ENCODE measurements at places on chromosomes 1 and 21.
A peak's percentile ranks its signal among the peaks of the same experiment; 100 is the strongest.

DNA sequence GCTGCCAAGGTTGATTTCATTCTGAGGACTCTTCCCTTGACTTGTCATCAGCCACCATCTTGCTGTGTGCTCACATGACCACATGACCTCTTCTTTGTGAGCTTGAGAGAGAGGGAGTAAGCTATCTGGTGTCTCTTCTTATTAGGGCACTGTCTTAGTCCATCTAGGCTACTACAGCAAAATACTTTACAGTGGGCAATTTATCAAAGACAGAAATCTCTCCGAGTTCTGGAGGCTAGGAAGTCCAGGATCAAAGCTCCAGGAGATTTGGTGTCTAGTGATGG, 11.9 kb upstream of the RPS6KA1 start:
- no peak for DNase-seq

GRCh38 chr1:6612641-6613360, 730 bp upstream of the PHF13 start:
- DNase-seq, result no peak

- no peak for DNase-seq
These were observed 11.6 kb upstream of the PTPN7 start for GRCh38 chr1:202172015-202172355.

- no peak for DNase-seq
These were observed 1.4 kb downstream of the LDLRAD1 start for GRCh38 chr1:54016343-54017282.

DNA sequence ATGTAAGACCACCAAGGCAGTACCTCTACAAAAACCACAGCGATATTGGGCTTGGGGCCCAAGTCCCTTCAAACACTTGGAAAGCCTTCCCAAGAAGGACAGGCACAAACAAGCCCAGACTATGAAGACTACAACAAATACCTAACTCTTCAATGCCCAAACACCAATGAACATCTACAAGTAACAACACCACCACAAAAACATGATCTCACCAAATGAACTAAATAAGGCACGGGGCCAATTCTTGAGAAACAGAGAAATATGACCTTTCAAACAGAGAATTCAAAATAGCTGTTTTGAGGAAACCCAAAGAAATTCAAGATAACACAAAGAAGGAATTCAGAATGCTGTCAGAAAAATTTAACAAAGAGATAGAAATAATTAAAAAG, 86.8 kb downstream of the COL24A1 start:
- no peak for DNase-seq

DNA sequence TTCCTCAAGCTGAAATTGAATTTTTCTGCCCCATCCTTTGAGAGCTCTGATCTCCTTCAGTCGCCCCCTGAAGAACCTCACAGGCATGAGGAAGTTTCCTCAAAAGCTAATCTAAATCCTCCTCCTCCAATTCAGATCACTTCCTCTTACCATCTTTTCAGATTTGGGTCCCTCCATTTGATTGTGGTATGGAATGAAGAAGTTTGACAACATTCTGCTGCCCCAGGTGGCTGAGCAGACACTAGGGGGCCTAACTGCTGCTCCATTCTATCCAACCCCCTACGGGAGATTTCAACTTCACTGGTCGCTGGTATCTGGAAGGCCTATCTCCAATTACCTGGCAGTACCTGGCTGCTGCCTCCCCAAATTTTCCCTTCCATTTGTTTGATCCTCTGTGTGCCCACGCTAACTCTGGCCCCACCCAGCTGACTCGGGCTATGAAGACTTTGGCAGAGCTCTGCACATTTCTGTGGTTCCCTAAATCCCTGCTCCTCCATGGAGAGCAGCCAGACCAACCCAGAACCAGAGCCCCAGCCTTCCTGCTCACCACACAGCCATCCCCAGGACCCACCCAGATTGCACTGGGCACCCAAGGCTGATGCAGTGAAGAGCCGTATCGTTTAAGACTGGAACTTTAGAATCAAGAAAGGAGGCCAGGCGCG, 7.8 kb downstream of the IRF6 start:
- DNase-seq, result no peak

GRCh38 chr21:42653231-42654061, at the start of gene PDE9A:
Gene PDE9A, plus strand, starts transcription at chr21:42653621. Its CDS starts 194 bp downstream, at chr21:42653815.
- DNase-seq, result peak; percentile 43

- DNase-seq, result no peak
These were observed 218.5 kb downstream of the PTPRU start for GRCh38 chr1:29454616-29455380.

- no peak for DNase-seq
These were observed 5.2 kb downstream of the PPFIA4 start for GRCh38 chr1:203031467-203031866.

DNA sequence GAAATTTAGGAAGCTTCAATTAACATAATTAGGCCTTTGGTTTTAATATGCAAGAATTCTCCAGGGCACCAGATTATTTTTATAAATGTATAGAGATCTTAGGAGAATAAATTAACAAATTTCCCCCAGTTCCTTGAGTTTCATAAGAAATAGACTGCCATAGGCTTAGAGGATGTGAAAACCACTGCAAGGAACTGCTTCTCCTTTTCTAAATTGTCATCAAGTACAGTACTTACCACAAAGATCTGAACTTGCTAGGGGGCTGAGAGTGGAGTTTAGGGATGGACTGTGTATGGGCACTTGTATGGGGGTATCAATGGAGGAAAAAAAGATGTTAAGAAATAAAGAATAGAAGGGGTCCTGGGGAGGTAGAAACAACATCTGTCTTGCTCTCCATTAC, 31.1 kb downstream of the LHX8 start:
- no peak for DNase-seq

- DNase-seq, result no peak
These were observed 492 bp downstream of the HLX start for GRCh38 chr1:220879509-220880361.

- no peak for DNase-seq
These were observed 34.1 kb downstream of the KIAA1614 start for GRCh38 chr1:180946541-180947498.

- DNase-seq, result no peak
These were observed 9.5 kb upstream of the RNF186 start for GRCh38 chr1:19824541-19824940.

DNA sequence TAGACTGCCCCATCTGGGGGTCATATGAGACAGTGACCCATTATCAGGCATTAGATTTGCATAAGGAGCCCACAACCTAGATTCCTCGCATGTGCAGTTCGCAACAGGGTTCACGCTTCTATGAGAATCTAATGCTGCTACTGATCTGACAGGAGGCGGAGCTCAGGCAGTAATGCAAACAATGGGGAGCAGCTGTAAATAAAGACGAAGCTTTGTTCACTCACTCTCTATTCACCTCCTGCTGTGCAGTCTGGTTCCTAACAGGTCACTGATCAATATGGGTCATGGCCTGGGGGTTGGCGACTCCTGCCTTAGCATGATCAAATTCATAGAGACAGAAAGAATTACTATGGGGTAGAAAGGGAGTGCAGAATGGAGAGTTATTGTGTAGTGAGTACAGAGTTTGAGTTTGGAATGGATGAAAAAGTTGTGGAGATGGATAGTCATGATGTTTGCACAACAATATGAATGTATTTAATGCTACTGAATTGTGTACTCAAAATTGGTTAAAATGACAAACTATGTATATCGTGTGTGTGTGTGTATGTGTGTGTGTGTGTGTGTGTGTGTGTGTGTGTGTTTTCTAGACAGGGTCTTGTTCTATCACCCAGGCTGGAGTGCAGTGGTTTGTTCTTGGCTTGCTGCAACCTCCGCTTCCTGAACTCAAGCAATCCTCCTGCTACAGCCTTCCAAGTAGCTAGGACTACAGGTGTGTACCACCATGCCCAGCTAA, 42.2 kb downstream of the BTF3L4 start:
- no peak for DNase-seq

DNA sequence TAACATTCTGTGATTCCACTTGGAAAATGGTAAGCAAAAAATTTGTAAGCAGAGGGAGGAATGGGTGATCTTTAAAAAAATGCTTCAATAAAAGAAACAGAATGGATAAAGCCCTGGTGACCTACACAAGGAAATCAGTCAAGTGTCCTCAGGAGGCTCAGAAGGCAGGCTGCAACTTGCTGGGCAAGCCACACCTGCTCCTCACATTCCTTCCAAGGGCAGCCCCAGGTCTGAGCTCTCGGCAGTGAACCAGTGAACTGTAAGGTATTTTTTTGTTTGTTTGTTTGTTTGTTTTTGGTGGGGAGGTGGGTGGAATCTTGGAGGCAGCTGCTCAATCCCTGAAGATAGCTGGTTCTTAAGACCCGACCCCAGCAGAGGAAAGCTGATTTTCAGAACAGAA, 4.4 kb downstream of the TACSTD2 start:
- no peak for DNase-seq

GRCh38 chr1:27539901-27540861, 50.2 kb upstream of the WASF2 start:
- DNase-seq, result no peak

- DNase-seq, result no peak
These were observed 56.2 kb upstream of the RASAL2 start for GRCh38 chr1:178037510-178038253.

GRCh38 chr1:173555651-173556305, 47.1 kb downstream of the SLC9C2 start:
- no peak for DNase-seq

- no peak for DNase-seq
These were observed 126.0 kb downstream of the NR5A2 start for GRCh38 chr1:200153277-200154055.

- DNase-seq, result no peak
These were observed 21.2 kb upstream of the EYA3 start for GRCh38 chr1:28109639-28110038.

DNA sequence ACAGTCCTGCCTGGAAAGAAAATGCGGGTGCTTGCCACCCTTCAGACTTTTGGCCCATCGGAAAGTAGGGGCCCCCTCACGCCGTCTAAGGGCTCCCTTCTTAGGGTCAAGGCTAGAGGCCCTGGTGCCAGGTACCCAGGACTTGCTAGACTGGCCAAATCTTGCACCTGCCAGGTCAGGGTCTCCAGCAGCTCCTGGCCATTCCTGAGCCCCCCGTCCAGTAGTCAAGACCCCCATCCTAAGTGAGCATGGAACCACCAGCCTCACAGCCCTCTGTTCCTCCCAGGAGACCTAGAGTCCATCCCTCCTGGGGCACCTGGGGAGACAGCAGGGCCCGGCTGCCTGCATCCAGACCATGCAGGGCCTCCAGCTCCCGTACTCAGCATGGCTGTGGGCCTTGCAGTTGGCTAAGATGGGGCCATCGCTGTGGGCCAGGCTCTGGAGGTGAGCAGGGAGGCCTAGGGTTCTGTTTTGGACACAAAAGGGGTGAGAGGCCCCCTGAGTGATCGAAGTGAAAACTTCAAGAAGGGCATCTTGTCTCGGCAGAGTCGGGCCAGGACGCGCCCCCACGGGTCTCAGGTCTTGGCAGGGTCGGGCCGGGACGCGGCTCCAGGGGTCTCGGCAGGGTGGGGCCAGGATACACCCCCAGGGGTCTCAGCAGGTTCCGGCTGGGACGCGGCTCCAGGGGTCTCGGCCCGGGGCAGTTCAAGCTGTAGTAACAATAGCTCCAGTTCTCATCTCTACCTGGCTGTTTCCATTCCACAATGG, 5.9 kb downstream of the FNDC10 start:
- no peak for DNase-seq

GRCh38 chr1:58584082-58584895, 7.2 kb upstream of the TACSTD2 start:
- no peak for DNase-seq

DNA sequence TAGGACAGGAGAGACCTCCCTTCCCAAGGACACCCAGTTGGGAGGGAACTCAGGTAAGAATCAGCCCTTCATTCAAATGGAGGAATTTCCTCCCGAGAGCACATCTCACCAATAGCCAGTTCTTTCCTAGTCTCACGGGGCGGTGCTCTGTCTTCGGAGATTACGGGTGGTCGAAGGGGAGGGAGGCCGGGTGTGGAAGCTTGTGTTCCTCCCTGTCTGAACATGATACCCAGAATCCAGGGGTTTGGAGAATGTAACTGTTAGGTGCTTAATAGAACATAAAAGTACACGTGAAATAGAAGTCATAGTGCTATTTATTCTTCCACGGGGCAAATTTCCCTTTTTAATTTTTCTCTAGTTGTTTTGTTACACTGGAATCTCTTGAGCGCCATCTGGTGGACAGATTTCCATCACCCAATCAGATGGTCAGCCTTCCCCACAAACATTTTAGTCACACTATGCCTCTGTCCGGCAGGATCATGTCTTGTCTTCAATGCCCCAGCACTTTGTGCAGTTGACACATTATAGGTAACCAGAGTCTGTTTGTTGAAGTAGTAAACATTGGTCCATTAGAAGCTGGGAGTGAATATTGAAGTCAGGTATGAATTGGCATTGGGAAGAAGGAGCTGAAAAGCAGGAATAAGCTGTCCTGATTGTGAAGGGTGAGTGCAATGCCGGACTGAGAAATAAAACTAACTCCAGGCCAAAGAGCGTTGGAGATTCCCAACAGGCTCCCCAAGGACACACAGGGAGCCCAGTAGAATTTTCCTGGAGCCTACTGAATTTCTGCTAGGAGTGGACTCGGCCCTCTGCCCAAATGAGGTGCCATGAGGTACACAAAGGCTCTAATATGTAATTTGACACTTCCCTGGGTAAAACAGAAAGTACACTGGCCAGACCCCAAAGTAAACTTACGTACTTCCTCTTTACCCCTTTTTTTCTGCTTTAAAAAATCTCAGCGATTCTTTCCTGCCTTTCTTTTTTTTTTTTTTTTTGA, 27.6 kb upstream of the ZNF697 start:
- DNase-seq, result peak; percentile 14

- no peak for DNase-seq
These were observed 152.9 kb downstream of the PGBD5 start for GRCh38 chr1:230273141-230273710.

- DNase-seq, result no peak
These were observed 4.6 kb upstream of the CDCP2 start for GRCh38 chr1:54157401-54157800.

DNA sequence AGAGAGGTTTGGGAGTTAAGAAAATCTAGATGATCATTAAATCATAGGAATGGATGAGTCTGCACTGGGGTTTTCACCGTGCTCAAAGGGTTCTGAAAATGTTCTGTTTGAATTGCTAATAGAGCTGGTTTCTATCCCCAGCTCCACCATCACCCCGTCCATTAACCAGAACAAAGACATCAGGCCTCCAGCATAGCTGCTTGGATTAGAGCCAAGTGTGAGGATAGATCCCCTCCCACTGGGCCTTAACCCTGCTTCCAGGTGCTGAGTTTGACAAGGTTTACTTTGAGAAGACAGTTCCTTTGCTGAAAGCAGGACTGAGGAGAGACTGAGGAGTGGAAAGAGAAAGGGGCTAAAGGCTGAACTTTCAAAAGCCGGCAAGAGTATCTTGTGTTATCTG, 48.3 kb downstream of the MPZL1 start:
- DNase-seq, result no peak
